ENCODE measurements at places on chromosomes 12 and 14.

- no peak for DNase-seq
Observed at GRCh38 chr14:62896932-62897456, 148.3 kb downstream of the KCNH5 start.

- no peak for DNase-seq
Observed at GRCh38 chr12:29980304-29980703, 196.6 kb upstream of the TMTC1 start.

- no peak for DNase-seq
Observed at GRCh38 chr12:1799051-1799881, 21.1 kb upstream of the LRTM2 start.

DNA sequence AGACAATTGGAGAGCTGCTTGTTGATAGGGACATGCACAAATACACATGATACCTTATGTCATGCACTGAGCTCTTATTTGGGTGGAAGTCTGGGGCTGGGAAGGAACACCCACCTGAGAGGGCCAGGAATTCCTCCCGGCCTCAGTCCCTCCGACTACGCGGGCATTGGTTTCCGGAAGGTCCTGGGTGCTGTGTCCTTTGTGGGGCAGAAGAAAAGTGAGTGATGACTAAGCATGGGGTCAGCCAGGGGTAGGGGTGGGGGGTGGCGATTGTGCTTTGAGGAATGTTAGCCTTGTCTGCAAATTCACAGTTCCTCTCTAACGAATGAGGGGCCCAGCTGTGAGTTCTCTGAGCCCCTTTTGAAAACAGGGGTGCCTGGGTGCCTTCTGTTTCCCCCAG, 798 bp downstream of the CELA1 start:
- DNase-seq = peak; percentile 52

- DNase-seq = peak; percentile 84
Observed at GRCh38 chr12:120257041-120257821, 8.3 kb downstream of the PXN start.

DNA sequence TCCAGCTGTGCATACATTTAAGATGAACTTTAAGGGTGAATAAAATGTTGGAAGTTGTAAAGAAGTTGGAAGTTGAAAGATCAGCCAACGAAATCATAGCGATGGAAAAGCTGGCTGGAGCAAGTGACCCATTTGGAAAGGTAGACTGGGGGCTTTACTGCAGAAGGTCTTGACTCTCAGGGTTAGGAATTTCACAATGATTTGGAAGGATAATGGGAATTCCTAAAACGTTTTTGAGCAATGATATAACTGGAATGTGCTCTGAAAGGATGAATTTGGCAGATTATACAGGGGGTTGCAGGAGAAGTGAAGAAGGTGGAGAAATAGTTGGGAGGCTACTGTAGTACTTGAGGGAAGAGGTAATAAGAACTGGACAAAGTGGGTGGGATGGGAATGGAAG, 27.4 kb downstream of the EMP1 start:
- DNase-seq = no peak

- DNase-seq = no peak
Observed at GRCh38 chr12:55703901-55704761, 3.6 kb downstream of the ITGA7 start.

DNA sequence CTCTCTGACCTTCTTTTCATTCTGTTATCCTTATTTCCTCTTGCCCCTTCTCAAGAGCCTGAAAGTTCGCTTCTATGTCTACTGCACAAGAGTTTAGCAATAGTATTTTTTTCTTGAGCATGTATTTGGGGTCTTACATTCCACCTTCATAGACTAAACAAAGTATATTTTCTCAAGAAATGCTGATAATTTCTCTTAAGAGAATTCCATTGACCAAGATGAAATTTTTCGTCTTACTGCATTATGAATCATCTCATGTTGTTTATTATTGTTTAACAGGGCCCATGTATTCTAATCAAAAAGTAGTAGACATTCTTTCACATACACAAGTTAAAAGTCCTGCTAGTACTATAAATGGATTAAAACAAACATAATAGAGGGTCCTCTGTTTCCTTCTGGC, 219.3 kb downstream of the C12orf50 start:
- no peak for DNase-seq

DNA sequence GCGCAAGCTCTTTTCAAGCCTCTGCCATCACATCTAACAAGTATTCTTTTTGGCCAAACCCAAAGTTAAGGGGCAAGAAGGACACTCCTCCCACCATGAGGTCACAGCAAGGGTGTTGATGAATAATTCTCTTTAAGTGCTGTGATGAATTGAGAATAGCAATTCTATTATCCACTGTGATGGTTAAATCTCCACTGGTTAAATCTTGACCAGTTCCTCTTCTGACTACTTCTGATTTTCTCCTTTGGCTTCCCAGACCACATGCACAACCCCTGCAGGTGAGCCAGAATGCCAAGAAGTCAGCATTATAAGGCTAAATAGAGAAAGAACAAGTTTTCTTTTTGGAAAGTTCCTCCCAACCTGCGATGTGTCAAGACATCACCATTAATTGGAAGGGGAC, 90.6 kb upstream of the BCL2L14 start:
- DNase-seq = no peak

- DNase-seq = no peak
Observed at GRCh38 chr14:102711207-102711606, 66.0 kb upstream of the TRAF3 start.

- DNase-seq = no peak
Observed at GRCh38 chr12:3145033-3145432, 67.9 kb downstream of the TSPAN9 start.

- DNase-seq = no peak
Observed at GRCh38 chr12:56688846-56689109, 694 bp upstream of the PTGES3 start.

- no peak for DNase-seq
Observed at GRCh38 chr12:133010657-133011297, 24.6 kb downstream of the ZNF26 start.

DNA sequence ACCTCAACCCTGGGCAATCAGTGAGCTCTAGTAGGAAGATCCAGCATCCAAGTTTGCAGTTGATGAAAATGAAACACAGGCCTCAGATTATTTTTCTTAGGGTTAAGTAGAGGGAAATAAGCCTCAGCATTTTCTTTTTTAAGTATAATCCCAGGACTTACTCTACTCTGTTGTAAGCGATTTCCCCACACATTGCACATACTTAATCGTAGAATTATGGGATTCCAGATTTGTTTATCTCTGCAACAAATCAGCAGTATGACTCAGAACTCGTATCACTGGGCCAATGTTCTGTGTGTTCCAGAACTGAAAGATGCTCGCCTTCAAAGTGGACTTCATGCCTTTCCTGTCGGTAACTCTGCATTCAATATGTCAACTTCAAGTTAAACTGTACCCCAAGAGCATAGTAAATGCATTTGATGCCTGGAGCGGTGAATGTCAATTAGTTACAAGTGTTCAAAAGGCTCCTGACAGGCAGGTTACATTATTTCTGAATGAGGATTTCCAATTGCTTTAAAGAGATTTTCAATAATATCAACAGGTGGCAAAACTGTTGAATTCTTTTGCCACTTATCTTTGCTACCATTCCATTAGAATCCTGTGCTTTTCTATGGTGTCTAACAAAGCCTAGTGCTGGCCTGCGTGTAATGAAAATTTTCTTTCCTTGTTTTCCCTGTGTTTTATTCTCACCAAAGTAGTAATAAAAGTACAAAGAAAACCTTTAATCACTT, 323.8 kb upstream of the SYT1 start:
- no peak for DNase-seq

DNA sequence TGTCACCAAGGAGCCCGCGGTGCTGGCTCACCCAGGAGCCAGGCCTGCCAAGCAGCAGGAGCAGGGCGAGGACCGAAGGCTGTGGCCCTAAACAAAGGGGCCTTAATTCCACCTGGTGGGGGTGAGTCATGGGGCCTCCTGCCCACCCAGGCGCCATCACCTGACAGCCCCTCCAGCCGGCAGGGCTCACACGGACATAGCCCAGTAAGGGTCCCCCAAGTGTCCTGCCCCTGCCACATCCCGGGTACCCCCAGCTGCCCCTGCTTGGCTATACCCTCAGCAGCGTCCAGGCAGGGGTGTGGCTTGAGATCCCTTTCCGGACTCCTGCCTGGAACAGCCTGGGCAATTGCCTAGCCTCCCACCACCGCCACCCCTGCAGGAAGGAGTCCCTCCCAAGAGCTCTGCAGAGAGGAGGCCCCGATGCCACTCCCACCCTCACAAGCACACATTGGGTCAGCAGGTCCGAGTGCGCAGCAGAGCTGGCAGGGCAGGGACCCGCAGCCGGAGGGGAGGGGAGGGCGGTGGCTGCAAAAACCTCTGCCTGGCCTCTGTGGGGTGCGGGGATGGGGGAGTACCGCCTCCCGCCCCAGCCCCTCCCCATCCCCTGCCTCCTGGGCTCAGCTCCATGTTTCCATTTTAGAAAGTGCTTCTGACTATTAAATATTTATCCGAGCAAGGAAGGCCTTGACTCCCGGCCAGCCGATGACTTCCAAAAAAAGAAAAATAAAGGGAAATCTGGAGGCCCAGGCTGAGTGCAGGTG, 4.6 kb downstream of the AHNAK2 start:
- DNase-seq = peak; percentile 100

DNA sequence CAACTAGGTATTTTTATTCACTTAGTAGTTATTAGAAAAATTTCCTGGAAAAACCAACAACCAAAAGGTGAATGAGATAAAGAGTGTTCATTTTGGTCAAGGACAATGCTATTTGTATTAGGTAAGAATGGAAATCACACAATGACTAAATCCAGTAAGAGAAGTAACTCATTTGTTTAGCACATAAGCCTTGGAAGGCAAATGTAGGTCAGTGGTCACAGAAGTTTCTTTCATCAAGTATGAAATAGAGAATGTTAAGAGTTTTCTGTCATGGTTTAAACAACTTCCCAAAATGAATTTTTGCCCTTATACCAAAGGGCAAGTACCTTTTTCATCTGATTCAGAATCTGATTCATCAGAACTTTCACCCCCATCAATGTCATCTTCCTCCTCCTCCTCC, 101.7 kb downstream of the KIF21A start:
- DNase-seq = no peak

DNA sequence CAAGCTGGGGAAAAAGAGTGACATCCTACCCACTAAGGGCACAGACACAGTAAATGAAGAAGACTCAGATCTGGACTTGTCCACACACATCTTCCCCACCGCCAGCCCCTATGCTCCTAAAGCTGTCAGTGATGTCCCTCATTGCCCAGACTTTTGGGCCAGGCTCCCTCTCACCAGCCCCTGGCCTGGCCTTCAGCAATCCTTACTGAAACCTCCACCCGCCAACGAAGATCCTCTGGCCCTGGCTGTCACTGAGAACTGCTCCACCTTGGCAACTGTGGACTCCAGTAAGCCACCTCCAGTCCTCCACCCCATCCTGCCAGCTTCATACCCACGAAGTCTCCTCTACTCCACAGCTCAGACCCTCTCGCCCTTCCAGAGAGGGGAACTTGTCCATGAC, 23.3 kb downstream of the FIGNL2 start:
- DNase-seq = no peak

DNA sequence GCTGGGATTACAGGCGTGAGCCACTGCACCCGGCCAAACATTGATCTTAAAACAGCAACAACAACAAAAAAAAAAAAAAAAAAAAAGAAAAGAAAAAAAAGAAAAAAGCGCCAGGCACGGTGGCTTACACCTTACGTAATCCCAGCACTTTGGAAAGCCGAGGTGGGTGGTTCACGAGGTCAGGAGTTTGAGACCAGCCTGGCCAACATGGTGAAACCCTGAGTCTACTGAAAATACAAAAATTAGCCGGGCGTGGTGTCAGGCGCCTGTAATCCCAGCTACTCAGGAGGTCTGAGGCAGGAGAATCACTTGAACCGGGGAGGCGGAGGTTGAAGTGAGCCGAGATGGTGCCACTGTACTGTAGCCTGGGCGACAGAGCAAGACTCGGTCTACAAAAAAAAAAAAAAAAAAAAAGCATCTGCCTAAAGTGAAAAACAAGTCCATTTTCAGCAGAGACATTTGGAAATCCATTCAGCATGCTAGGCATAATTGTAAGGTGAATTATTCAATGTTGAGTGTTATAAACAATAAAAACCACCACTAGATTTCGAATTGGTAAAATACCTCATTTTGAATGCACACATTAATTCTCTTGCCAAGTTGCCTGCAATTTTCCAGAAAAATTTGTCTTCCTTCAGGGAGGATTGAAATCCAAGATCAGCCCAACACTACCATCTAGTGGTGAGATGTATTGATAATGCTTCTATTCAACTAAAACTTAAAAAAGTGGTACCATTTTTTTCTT, 8.0 kb upstream of the CERS5 start:
- DNase-seq = peak; percentile 63

GRCh38 chr14:99889268-99889667, 96.1 kb downstream of the EML1 start:
- no peak for DNase-seq

- DNase-seq = no peak
Observed at GRCh38 chr14:76088771-76089571, 62.8 kb upstream of the GPATCH2L start.

DNA sequence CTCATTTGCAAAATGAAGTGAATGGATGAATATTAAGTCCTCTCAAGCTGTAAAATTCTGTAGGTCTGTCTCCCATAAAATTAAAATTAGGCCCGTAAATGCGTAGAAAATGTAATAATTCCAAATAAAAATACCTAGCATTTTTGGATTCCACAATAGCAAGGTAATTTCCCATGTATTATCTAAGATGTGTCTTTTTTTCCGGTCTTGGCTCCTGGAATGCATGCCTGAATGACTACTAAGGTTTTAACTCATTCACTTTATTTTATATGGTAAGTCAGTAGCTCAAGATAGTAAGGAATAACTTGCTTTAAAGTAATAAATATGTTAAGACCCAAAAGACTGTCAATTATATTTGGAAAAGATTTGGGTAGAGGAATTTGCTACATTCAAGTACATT, 11.1 kb downstream of the TXNRD1 start:
- DNase-seq = no peak

DNA sequence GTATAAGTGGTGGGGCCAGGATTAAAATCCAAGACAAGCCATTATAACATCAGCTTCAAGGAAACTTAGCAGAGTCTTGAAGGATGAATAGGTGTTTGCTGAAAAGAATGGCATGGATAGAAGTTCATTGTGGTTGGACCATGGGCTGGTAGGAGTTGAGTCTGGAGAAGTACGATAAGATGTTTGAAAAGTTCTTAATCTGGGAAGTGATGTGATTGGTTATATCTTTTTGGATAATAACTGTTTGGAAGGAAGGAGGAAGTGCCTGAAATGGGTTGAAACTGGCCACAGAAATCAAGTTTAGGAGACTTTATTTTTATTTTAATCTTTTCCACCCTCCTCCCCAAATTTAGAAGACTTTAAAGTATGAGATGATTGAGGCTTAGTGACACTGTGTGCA, 4.9 kb downstream of the DENR start:
- no peak for DNase-seq

DNA sequence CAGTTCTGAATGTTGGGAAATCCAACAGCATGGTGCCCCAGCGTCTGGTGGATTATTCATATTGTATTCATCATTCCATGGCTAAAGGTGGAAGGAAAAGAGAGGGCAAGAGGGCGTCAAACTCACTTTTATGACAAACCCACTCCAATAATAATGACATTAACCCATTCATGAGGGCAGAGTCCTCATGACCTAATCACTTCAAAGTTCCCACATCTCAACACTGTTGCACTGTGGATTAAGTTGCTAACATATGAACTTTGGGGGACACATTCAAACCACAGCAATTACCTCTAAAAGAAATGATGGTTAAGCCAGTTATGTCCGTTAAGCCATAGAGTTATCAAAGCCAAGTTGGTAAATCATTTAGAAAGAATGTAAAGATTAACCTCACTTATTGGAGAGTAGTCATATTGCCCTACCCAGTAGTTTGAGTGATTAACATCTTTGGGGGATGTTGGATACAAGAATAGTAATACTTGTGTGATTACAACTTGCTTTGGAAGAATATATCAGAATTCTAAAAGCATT, 212.4 kb upstream of the FLRT2 start:
- DNase-seq = peak; percentile 59
